ENCODE measurements at places on chromosomes 3 and 15.

DNA sequence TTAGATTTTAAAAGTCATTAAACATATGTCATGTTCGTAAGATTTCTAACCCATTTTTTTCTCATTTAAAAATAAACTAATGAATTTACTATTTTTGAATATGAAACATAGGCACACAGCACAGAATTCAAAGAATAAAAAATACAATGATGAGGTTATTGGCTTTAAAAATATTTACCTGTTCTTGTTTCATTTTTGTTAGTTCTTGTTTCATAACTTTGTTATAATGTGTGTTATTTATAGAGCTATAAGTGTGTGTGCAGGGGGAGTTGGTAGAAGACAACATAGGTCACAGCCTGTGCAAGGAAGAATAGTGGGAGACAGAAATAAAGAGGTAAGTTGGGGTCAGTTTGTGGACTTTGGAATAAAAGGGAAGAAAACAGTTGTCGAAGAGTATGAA, 30.8 kb upstream of the NRROS start:
- no peak for DNase-seq
- peak overlapping the region; percentile 38 for H3K4me3 ChIP-seq
- H3K27ac ChIP-seq = no peak overlapping the region
- H3K36me3 ChIP-seq = no peaks in the 10 kb centered on the region

GRCh38 chr3:9247361-9247940, 2.0 kb downstream of the SRGAP3 start:
- no peaks in the 10 kb centered on the region for H3K36me3 ChIP-seq
- no peak for DNase-seq
- no peak overlapping the region for H3K27ac ChIP-seq
- H3K4me3 ChIP-seq = no peak overlapping the region
- H3K27me3 ChIP-seq = peaks cover 1% of the 10 kb centered on the region

DNA sequence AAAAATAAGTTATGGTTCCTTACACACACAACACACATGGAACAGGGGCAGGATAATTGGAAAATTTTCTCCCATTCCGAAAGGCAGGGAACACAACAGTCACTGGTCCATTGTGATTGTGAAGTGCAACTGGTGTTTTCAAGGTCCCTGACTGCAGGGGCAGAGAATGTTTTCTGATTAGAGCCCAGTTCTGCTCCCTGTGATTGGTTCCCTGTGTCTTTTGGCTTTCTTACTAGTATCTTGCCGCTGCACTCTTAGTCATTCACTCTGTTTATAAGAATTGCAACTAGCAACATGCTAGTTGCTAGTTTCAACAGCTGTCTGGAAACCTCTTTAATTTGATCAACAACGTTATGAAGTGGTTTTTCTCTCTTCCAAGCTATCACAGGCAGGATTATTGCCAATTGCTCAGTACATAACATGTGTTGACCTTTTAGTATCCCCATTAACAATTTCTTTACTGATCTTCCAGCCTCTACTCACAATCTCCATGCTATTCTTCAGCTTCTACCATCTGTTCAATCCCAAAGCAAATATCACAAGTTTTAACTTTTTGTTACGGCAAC, 177.5 kb downstream of the EPHA6 start:
- no peak for DNase-seq
- H3K27ac ChIP-seq = no peak overlapping the region
- H3K36me3 ChIP-seq = no peaks in the 10 kb centered on the region
- no peaks in the 10 kb centered on the region for H3K27me3 ChIP-seq

- no peak overlapping the region for H3K4me3 ChIP-seq
- peaks cover 2% of the 10 kb centered on the region for H3K27me3 ChIP-seq
- H3K36me3 ChIP-seq = no peaks in the 10 kb centered on the region
- H3K27ac ChIP-seq = no peak overlapping the region
These were observed 93.0 kb downstream of the ALCAM start for GRCh38 chr3:105459566-105460290.

GRCh38 chr15:72302955-72303354, 17.0 kb downstream of the CELF6 start:
- H3K36me3 ChIP-seq = peaks cover 6% of the 10 kb centered on the region
- peaks cover 3% of the 10 kb centered on the region for H3K27me3 ChIP-seq
- H3K27ac ChIP-seq = no peak overlapping the region
- no peak overlapping the region for H3K4me3 ChIP-seq

DNA sequence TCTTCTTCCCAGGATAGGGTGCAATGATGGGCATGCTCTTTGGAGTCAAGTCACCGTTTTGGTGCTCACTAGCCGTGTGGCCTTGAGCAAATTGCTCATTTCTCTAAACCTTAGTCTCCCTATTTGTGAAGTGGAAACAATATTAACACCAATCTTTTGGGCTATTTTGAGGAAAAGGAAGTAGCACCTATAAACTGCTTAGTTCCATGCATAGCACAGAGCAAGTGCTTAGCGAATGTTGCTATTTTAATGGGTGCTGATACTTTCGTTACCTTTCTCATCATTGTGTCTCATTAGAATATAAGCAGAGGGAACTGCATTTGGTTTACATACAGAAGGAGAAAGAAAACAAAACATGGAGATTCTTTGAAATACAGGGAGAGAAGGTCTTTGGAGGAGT, 66.1 kb downstream of the BOC start:
- H3K27ac ChIP-seq = no peak overlapping the region
- no peak overlapping the region for H3K4me3 ChIP-seq
- peaks cover 5% of the 10 kb centered on the region for H3K27me3 ChIP-seq

DNA sequence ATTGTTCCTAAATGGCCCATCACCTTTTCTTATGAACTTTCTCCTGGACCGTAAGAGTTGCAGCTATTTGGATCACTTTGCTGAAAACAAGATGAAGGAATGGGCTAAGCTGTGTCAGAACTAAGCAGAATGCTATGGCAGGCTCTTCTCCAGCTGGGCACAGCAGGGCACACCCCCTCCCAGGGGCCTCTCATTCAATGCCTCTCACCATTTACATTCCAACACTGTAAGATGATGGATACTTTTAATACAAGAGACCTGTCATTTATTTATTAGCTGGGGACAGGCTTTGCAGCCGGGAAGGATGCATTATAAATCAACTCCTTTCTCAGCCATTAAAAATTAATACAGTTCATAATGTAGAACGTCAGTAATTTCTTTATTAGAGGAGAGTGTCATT, 240.1 kb downstream of the NTRK3 start:
- no peaks in the 10 kb centered on the region for H3K4me1 ChIP-seq
- no peak overlapping the region for H3K27ac ChIP-seq
- H3K4me3 ChIP-seq = no peak overlapping the region
- H3K36me3 ChIP-seq = no peaks in the 10 kb centered on the region
- no peaks in the 10 kb centered on the region for H3K27me3 ChIP-seq
- no peak for DNase-seq

- peak overlapping the region; percentile 79 for H3K4me3 ChIP-seq
- peaks cover 50% of the 10 kb centered on the region for H3K4me1 ChIP-seq
- peak; percentile 57 for DNase-seq
These were observed 13.3 kb downstream of the SH2D7 start for GRCh38 chr15:78105476-78106241.

GRCh38 chr3:69384326-69384725, 1.6 kb downstream of the FRMD4B start:
- peaks cover 24% of the 10 kb centered on the region for H3K27me3 ChIP-seq
- no peaks in the 10 kb centered on the region for H3K36me3 ChIP-seq

DNA sequence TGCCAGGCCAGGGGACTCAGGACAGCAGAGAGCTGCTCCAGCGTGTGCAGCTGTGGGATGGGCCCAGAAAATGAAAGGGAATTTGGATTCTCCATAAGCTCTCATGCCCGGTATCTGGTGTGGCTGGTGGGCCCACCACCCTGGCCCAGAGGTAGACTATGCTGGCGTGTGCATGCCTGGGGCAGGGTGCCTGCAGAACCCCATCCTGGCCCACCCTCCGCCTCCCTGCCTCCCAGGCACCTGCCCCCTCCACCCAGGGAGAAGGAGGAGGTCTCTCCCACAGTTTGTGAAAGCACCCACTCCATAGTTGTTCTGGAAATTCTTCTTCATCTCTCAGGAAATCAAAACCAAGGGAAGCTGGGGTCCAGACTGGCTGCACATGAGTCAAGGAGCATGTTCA, 112.9 kb downstream of the ADCY5 start:
- H3K36me3 ChIP-seq = no peaks in the 10 kb centered on the region
- no peak for DNase-seq
- H3K4me3 ChIP-seq = no peak overlapping the region
- peaks cover 1% of the 10 kb centered on the region for H3K27me3 ChIP-seq

- no peaks in the 10 kb centered on the region for H3K4me1 ChIP-seq
- H3K4me3 ChIP-seq = no peak overlapping the region
- no peak for DNase-seq
- H3K27me3 ChIP-seq = peaks cover 6% of the 10 kb centered on the region
These were observed 297.5 kb upstream of the CTNNB1 start for GRCh38 chr3:40901796-40902195.

- no peak for DNase-seq
- no peaks in the 10 kb centered on the region for H3K4me1 ChIP-seq
- peaks cover 10% of the 10 kb centered on the region for H3K36me3 ChIP-seq
These were observed 9.7 kb upstream of the CYFIP1 start for GRCh38 chr15:22989576-22990477.

DNA sequence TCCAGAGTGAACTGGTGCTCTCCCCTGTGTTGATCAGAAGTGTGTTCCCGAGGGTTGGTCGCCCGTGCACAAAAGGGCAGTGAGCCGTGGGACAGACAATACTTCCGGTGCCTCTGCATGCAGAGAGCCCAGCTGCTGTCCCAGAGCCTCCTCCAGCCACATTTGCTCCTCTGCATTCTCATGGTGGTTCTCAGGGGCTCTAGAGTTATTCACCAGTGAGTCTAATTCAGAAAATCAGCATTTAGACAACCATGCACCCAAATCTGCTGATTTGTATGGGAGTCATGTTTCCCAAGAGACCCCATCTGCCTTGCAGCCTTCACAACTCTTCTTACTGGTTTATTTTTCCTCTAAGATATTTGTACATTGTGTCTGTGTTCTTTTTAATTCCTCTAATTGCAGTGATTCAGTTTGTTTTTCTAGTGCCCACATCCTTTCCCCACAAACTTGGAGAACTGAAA, 107.0 kb upstream of the SPRED1 start:
- H3K36me3 ChIP-seq = peaks cover 4% of the 10 kb centered on the region
- H3K27me3 ChIP-seq = peaks cover 1% of the 10 kb centered on the region
- no peak overlapping the region for H3K27ac ChIP-seq
- DNase-seq = no peak
- no peaks in the 10 kb centered on the region for H3K4me1 ChIP-seq
- H3K4me3 ChIP-seq = no peak overlapping the region

GRCh38 chr3:172654470-172654869, 56.4 kb downstream of the NCEH1 start:
- no peak for DNase-seq
- peaks cover 12% of the 10 kb centered on the region for H3K36me3 ChIP-seq
- no peaks in the 10 kb centered on the region for H3K27me3 ChIP-seq
- peaks cover 28% of the 10 kb centered on the region for H3K4me1 ChIP-seq

DNA sequence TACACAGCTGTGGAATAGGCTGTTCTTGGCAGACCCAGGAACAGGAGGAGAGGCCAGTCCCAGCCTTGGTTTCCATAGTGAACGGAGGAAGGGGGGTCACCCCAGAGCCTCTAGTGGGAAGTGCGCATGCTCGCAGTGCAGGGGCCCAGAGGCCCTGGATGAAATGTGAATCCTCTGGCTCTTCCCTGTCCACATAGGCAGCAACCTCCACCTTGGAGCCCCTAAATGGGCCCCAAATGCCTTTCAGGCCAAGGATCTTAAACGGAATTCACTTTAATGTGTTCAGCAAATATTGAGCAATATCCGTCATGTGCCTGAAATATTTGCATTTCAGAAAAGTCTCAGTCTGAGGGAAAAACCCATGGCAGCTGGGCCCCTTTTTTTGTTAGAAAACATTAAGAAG, 3.3 kb upstream of the NDN start:
- no peaks in the 10 kb centered on the region for H3K4me1 ChIP-seq
- no peak for DNase-seq
- H3K36me3 ChIP-seq = no peaks in the 10 kb centered on the region
- no peaks in the 10 kb centered on the region for H3K27me3 ChIP-seq
- H3K27ac ChIP-seq = no peak overlapping the region

DNA sequence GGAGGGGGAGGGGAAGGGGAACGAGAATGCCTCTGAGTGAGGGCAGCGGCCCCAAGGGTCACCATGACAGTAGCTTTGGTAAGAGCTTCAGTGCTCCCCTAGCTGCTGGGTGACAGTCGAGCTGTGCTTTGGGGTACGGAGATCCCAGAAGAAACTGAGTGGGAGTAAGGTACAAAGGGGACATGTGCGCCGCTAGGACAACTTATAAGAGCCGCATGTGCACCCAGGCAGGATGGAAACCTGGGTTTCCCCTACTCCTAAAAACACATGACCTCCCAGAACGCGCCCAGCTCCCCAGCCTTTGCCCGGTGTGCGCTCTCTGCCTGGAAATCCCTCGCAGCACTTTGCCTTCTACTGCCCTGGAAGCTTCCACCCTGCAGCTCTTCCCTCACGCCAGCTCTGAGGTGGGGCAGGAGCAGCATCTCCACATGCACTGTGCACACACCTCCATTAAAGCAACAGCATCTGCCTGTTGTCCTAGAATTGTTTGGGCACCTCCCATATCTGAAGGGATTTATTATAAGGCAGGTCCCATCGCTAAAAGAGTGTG, 232.2 kb downstream of the ADAMTS17 start:
- H3K27me3 ChIP-seq = peaks cover 7% of the 10 kb centered on the region
- no peak overlapping the region for H3K4me3 ChIP-seq
- H3K4me1 ChIP-seq = peaks cover 4% of the 10 kb centered on the region
- no peak for DNase-seq
- no peaks in the 10 kb centered on the region for H3K36me3 ChIP-seq
- no peak overlapping the region for H3K27ac ChIP-seq

DNA sequence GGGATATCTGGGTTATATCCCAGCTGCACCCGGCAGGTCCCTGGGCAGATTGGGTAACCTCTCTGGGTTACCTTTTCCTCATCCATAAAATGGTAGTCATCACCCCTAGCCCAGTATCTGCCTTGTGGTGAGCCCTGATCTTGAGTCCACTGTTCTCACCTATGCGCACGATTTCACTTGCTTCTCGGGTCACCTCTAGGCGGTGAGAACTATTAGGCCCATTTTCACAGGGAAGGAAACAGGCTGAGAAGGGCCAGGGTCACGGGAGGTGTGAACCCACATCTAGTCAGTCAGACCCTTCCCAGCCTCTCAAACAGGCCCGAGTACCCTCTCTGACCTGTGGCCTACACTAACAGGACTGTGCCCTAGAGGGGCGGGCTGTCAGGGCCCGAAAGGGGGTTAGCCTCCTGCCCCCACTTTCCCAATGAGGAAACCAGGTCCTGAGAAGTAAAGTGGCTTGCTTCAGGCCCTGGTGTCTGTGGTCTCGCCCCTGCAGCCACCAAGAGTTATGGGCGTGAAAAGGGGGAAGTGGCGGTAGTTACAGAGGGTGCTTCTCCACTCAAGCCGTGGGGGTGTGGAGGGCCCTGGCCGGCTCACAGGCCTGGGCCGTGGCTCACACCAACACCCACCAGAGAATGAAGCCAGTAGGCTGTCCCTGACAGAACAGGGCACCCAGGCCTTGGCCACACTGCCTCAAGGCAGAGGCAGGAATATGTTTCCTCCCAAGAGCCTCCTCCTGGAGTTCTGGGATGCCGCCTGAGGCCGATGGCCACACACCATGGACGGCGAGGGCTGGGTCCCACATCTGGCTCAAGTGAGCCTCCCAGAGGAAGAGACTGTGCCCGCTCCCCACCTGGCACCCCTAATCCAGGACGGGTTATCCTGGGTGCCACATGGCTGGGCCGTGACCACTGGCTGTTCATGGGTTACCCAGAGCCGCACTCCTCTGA, 19.5 kb downstream of the PSTPIP1 start:
- peak overlapping the region; percentile 90 for H3K4me3 ChIP-seq
- DNase-seq = peak; percentile 87
- H3K27ac ChIP-seq = peak overlapping the region; percentile 97
- H3K4me1 ChIP-seq = peaks cover 99% of the 10 kb centered on the region

GRCh38 chr15:74626752-74627692, 11.4 kb downstream of the CLK3 start:
- no peak overlapping the region for H3K4me3 ChIP-seq
- peaks cover 2% of the 10 kb centered on the region for H3K4me1 ChIP-seq
- H3K27me3 ChIP-seq = peaks cover 3% of the 10 kb centered on the region
- no peaks in the 10 kb centered on the region for H3K36me3 ChIP-seq
